ENCODE measurements at places on chromosomes 5 and 9.

DNA sequence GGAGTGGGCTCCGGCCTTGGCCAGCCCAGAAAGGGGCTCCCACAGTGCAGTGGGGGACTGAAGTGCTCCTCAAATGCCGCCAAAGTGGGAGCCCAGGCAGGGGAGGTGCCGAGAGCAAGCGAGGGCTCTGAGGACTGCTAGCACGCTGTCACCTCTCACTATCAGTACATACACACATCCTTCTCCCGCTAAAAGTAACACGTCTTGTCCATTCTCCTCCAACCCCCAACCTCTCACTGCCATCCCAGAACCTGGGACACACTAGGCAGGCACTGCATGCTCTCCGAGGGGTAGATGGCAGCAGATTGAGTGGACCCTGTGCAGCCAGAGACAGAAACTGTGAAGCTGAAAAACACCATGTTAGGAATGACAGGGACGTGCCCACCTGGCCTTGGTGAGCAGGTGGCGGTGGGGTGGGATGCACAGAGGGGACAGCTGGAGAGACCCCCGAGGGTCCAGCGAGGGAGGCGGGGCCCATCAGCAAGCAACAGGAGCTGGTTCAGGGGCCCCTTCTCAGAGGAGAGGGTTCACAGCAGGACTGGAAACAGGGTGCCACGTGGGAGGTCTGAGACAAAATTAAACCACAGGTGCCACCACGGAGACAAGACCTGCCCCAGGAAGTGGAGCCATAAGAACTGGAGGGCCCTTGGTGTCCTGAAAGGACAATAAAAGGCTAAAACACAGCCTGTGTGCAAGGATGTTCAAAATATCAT is 16.9 kb downstream of the SEMA4D start:
- no peak for DNase-seq

- DNase-seq: no peak
Measured at GRCh38 chr5:19676895-19677294, 311.1 kb downstream of the CDH18 start.

- DNase-seq: no peak
Measured at GRCh38 chr5:124352312-124352711, 394.1 kb downstream of the ZNF608 start.

GRCh38 chr9:117718085-117718484 is 13.9 kb downstream of the TLR4 start:
- DNase-seq: no peak

DNA sequence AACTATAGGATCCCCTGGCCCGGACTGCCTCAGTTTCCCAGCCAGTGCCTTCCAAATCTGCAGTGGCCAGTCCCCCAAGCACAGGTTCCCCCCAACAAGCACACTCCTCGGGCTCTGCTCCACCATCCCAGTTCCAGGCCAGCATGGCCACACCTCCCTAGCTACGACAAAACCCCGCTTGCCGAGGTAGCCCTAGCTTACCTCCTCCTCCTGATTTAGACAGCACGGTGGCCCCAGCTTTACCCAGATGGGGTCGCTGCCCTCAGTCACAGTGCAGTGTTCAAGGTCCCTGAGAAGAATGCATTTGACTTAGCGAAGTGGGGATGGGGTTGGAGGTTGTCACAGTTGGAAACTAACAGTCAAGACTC is 40.8 kb upstream of the GARNL3 start:
- DNase-seq: no peak
